Stimulated activated naive CD8-positive, alpha-beta T cell treated with anti-CD3 and anti-CD28 coated beads, Interleukin-15, Interleukin-2, amounts not matched to agents 100 U/mL and 50 U/mL, for 24 hours (primary cell): ENCODE measurements at places on chromosomes 2 and 18.

- DNase-seq = no peak
Observed at GRCh38 chr2:41829052-41829451, 218.8 kb upstream of the PKDCC start.

DNA sequence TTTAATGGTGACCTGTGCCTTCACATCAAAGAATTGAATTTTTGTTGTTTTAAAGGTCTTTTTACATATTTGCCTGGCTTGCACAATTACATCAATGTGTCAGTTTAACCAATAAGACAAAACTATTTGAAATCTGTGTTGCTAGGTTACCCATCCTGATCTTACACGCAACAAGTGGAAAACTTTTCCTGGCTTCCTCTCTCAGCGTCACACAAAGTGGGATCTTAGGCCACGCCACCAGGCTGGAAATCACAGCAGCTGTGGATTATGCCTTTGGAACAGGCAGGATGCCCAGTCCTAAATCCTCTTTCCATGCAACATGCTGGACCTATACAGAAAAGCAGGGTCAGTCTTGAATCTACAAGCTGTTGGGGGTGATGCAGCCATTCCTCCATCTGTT lies 298.2 kb upstream of the HNRNPA3 start:
- no peak for DNase-seq

DNA sequence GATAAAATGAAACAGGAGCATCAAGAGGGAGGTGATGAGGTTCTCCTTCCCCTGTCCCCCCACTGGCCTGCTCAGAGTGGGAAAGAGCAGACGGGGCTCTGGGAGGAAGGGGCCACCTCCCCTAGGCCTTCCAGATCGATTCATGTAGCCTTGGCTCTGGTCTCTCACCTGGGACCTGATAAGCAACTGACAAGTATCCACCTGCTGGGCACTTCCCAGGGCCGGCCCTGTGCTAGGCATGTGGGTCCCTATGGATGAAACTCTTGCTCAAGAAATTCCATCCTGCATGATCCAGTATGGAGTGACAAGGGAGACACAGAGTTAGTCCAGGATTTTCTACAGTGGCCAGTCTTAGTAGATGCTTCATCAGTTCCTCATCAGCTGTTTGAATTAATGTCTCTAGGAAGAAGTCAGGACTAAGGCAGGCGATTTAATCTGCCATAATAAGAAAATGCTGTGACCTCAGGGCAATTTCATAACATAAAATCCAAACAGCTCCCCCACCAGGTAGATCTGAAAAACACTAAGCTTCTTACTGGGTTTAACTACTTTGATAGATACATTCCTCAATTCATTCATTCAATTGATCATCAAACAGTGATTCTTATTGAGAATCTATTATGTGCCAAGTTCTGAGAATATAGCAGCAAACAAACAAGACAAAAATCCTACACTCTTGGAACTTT lies 44.7 kb upstream of the ZFP36L2 start:
- no peak for DNase-seq

DNA sequence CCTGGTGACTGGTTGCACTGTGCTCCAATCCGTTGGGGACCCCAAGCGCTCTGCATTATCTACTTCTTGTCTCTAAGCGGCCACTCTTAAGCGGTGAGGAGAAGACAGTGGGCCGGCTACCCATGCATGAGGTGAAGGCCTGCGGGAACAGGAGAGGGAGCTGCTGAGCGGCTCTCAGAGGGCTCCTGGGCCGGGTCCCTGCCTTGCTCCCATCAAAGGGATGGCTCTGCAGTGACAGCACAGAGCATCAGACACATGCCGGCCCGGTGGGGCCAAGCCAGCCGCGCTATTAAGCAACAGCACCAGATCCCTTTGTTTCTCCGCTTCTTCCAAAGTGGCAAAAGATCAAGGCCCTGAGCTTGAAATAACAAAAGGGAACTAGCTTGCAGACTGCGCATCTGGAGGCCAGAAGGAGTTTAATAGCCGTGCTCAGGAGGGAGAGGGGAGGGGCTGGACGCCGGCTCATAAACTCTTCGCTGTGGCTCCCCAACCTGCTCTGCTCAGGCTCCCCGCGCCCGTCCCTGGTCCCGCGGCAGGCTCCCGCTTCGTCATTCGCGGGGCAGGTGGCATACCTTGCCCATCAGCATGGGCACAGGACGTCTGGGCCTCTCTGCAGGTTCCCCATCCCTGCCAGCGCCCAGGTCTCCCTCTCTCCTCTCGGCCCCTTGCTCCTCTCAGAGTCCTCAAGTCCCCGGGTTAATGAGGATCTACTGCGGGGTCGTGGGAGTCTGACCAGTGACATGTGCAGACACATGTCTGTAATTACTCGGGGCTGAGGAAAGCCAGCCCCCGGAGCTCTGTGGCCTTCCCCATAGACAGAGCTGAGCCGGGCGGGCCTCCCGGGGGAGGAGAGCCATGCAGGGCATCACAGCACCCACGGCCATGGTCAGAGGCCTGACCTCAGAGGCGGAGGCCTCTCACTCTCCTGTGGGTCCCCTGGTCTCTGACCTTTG lies 96.7 kb downstream of the ASB1 start:
- no peak for DNase-seq

DNA sequence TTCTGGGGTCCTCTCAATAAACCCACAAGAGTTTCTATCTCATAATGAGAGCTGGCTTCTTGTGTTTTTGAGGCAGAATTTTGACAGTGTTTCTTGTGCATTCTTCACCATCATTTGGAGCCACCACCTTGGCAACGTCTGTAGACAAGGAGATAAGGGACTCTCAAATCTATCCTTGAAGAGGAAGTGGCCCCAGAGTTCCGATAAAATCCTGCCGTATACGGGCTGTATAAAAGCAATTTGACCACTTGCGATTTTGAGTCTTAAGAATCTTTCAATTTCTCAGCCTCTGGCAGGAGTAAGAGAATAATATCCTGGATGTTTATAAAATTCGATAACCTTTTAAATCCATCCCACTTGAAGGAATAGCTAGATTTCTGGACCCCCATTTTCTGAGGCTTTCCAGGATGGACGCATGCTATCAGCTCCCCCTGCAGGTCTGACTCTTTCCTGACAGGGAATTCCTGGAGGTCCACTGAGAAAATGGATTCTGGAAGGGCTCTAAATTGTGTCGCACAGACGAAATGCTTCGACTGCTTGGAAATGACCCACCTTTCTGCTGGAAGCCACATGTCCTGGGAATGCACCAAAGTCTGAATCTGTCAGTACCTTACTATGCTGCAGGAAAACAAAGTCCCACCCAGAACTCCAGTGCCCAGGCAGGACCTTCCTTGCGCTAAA lies 54.1 kb downstream of the E2F6 start:
- DNase-seq = peak; percentile 9

GRCh38 chr2:171893196-171893823 lies 734 bp downstream of the SLC25A12 start:
- DNase-seq = no peak

- DNase-seq = no peak
Observed at GRCh38 chr2:202479610-202480009, 103.5 kb downstream of the BMPR2 start.

DNA sequence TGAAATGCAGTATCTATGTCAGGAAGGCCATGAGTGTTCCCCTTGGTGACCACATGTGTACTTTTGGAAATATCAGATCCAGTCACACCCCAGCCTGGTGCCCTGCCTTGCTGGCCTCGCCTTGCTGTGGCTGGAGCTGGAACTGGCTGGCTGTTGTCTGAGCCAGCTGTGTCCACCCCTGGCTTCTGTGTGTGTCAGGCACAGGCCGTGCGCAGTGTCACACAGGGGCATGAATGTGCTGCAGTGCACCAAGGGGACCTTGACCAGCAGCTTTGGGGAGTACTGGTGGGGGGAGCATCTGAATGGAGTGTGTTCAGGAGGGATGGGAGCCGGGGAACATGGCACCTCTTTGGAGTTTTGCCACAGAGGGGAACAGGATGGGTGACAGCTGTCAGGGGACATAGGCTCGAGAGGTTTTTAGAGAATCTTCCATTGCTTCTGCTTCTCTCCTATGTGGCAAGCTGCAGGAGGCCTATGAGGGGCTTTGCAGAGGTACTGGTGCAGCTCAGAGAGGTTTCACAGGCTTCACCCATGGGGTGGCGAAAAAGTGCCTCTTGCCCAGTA lies 44.7 kb upstream of the FAHD2A start:
- no peak for DNase-seq

DNA sequence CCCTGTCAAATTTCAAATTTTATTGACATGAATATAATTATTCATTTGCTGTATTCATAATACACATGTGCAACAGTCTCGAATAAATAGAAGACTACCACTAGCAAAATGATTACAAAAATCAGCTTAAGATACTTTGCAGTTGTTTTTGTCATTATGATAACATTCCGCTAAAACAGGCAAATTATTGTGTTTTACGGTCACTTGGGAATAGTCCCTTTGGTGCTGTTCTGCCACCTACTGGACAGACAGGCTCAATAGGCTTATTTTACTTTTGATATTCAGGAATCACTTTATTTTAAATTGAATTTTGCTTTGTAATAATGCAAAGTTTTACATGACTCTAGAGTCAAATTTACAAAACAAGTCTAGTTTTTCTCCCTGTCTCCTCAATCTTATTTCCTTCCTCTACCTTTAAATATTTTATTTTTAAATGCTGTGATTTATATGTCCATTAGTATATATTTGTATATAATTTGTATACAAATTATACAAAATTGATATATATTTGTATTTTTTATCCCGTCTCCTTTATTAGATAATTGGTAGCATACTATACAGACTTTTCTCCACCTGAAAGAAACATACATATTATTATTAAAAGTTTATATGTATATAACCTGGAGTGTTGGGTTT lies 456.3 kb downstream of the DLGAP1 start:
- DNase-seq = no peak

DNA sequence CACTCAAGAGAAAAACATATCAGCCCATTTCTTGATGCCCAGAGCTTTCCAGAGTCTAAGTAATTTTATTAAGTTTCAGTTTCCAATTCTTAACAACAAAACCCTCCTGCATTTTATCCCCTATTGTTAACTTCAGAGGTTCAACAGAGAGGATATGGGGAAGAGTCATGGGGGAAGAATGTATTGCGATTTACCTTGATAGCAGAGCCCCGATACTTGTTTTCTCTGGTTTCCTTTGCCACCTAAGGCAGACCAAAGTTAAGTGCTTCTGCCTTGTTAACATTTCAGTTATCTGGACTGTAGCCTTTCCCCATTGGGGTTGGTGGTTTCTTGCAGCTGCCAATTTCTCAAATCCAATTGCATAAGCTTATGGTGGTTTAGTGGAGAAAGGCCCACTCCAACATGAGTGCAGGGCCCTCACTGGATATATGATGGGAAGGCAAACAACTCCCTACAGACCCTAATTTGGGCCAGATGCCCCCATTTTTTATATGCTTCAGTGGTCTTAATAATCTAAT lies 82.0 kb upstream of the ITGB6 start:
- no peak for DNase-seq
